ENCODE measurements at places on chromosomes 13 and 19. TPM values are rescaled to one million over a fixed set of nuclear protein-coding genes. Genes with fewer than 3 reads are reported as not detected.
A peak's percentile ranks its signal among the peaks of the same experiment; 100 is the strongest.

GRCh38 chr19:1287354-1288225 is 1.9 kb downstream of the EFNA2 start:
- H3K4me1 ChIP-seq = no peaks in the 10 kb centered on the region
- no peak overlapping the region for H3K4me3 ChIP-seq
- H3K27me3 ChIP-seq = peaks cover 23% of the 10 kb centered on the region
- H3K27ac ChIP-seq = no peak overlapping the region

GRCh38 chr13:28474491-28475134 is 20.3 kb downstream of the FLT1 start:
- DNase-seq = no peak
- no peak overlapping the region for H3K27ac ChIP-seq
- no peaks in the 10 kb centered on the region for H3K4me1 ChIP-seq
- H3K4me3 ChIP-seq = no peak overlapping the region
- peaks cover 9% of the 10 kb centered on the region for H3K27me3 ChIP-seq

DNA sequence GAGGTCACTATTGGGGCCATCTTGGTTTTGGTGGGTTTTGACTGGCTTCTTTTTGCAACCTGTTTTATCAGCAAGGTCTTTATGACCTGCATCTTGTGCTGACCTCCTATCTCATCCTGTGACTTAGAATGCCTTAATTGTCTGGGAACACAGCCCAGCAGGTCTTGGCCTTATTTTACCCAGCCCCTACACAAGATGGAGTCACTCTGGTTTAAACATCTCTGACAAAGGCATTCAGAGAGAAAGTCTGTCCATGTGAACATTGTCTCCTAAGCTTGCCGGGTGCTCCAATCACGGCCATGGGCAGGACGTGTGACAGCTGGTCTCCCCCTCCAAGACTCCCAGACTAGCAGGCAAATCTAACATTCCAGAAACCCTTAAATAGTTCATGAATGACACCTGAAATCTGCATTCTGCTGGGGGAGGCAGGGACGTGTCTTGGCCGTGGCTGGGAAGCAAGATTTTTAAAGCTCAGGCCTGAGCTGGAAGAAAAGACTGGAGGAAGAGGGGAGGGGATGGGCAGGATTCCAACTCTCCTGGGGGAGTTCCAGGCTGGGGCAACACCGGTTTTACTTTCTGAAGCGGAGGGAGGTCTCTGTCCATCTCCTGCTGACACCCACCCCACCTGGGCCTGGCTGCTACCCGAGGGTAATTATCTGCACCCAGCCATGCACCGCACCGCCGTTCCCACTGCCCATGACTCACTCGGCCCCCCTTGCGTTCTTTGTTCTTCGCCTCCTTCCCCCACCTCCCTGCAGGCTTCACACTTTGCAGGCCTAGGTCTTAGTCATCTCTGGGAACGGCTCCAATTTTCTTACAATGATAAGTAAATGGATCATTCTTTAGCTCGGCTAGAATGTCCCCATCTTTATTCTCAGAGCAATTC is 11.6 kb upstream of the OR1M1 start:
- no peak overlapping the region for H3K27ac ChIP-seq
- H3K4me3 ChIP-seq = no peak overlapping the region
- H3K36me3 ChIP-seq = no peaks in the 10 kb centered on the region
- no peaks in the 10 kb centered on the region for H3K27me3 ChIP-seq

- no peak overlapping the region for H3K27ac ChIP-seq
- no peaks in the 10 kb centered on the region for H3K27me3 ChIP-seq
- no peaks in the 10 kb centered on the region for H3K4me1 ChIP-seq
- H3K36me3 ChIP-seq = no peaks in the 10 kb centered on the region
- no peak for DNase-seq
These were observed 304.4 kb downstream of the SUCLA2 start for GRCh38 chr13:47696674-47697073.

GRCh38 chr19:23547816-23548430 is 139.1 kb downstream of the ZNF675 start:
- H3K4me1 ChIP-seq = no peaks in the 10 kb centered on the region
- H3K36me3 ChIP-seq = peaks cover 1% of the 10 kb centered on the region
- DNase-seq = no peak
- H3K27ac ChIP-seq = no peak overlapping the region
- H3K27me3 ChIP-seq = no peaks in the 10 kb centered on the region

The PSG7 gene
- total RNA-seq = not detected

GRCh38 chr19:14375582-14376291 is 5.5 kb upstream of the ADGRE5 start:
- H3K27ac ChIP-seq = peak overlapping the region; percentile 99
- H3K27me3 ChIP-seq = no peaks in the 10 kb centered on the region
- no peak for DNase-seq
- peaks cover 52% of the 10 kb centered on the region for H3K4me1 ChIP-seq
- H3K36me3 ChIP-seq = no peaks in the 10 kb centered on the region
- H3K4me3 ChIP-seq = peak overlapping the region; percentile 73

GRCh38 chr13:79228972-79229371 is 177.1 kb downstream of the RBM26 start:
- no peak overlapping the region for H3K27ac ChIP-seq
- H3K4me3 ChIP-seq = no peak overlapping the region
- no peaks in the 10 kb centered on the region for H3K4me1 ChIP-seq
- no peaks in the 10 kb centered on the region for H3K36me3 ChIP-seq

DNA sequence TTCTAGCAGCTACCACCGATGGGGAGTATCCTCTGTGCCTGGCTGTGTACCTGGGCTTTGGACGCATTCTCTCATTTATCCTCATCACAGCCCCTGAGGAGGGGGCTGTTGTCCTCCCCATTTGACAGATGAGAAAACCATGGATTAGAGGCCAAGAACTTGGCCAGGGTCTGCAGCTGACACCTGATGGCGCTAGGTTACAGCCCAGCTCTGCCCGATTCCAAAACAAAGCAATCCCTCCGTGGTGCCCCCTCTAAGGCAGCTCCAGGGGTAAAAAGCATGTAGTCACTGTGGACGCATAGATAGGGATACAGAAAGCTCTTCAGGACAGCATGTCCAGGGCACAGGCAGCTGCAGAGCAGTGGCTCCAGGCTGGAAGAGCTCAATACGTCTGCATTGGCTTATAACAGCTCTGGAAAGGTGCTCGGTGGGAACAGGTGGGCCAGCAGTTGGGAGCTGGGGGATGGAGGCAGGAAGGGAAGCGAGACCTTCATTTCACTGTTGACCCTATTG is 35.4 kb upstream of the UQCRFS1 start:
- H3K27ac ChIP-seq = no peak overlapping the region
- no peaks in the 10 kb centered on the region for H3K4me1 ChIP-seq
- no peaks in the 10 kb centered on the region for H3K36me3 ChIP-seq
- no peak overlapping the region for H3K4me3 ChIP-seq

The FREM2 gene
- total RNA-seq = not detected

DNA sequence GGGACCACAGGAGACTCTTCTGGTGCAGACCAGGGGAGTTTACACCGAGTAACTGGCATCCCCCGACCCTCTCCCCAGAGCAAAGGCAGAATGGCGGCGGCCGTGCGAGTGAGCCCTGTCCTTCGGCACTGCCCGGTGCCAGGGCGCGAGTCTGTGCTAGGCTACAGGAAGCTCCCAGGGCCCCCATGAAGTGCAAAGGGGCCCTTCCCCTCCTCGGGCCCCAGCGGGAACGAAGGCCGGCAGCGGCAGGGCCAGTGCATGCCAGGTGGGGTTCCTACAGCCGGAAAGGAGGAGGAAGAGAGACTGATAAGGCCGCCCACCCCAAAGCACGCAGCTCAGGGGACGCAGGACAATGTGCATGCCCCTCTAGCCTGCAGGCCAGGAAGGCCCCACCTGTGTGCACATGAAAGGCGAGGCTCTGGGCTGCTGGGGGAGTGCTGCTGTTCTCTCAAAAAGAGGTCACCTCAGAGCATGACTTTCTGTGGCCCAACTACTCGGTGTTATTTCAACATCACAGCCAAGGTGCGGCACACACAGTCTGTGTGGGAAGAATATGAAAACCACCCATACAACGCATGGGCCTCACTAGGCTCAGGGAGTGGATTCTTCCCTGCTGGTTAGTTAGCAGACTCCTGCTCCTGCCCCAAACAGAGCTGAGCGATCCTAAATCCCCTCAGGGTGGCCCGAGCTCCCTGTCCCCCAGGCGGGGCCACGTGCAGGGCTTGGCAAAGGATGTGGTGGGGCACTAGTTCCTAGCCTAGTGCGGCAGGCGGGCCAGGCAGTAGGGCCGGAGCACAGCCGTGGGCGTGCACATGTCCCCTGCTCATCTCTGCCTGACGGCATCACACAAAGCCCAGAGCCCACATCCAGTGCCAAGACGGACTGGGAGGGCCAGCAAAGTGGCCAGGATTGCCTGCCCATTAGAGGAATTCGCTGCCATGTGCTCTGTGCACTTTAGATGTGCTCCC is 28.4 kb upstream of the TIMM44 start:
- peaks cover 11% of the 10 kb centered on the region for H3K36me3 ChIP-seq
- H3K4me1 ChIP-seq = peaks cover 2% of the 10 kb centered on the region
- H3K27ac ChIP-seq = no peak overlapping the region
- H3K27me3 ChIP-seq = no peaks in the 10 kb centered on the region

GRCh38 chr19:41882568-41883462 is at the start of gene ARHGEF1:
Gene ARHGEF1 (plus strand): TSS chr19:41883184. CDS start chr19:41888083, 4,899 bp downstream.
- peak within 1 kb of the TSS; percentile 97 for H3K27ac ChIP-seq
- H3K4me1 ChIP-seq = peaks cover 49% of the 10 kb centered on the region
- peak within 1 kb of the TSS; percentile 97 for H3K4me3 ChIP-seq

GRCh38 chr19:48887861-48888612 is 10.5 kb downstream of the TULP2 start:
- no peak overlapping the region for H3K27ac ChIP-seq
- no peaks in the 10 kb centered on the region for H3K36me3 ChIP-seq
- H3K4me3 ChIP-seq = no peak overlapping the region

GRCh38 chr19:33456845-33457220 is 64.8 kb downstream of the PEPD start:
- peaks cover under 1% of the 10 kb centered on the region for H3K27me3 ChIP-seq
- H3K4me1 ChIP-seq = no peaks in the 10 kb centered on the region
- no peaks in the 10 kb centered on the region for H3K36me3 ChIP-seq
- no peak for DNase-seq
- H3K4me3 ChIP-seq = no peak overlapping the region

The PTPRH gene
- total RNA-seq = not detected

GRCh38 chr13:41708713-41709112 is 251.4 kb downstream of the RGCC start:
- no peak overlapping the region for H3K4me3 ChIP-seq
- H3K27ac ChIP-seq = no peak overlapping the region
- H3K36me3 ChIP-seq = no peaks in the 10 kb centered on the region
- H3K4me1 ChIP-seq = no peaks in the 10 kb centered on the region
- no peak for DNase-seq

The APOC4 gene
- not detected for total RNA-seq

GRCh38 chr13:33264620-33264978 is 21.0 kb downstream of the STARD13 start:
- no peaks in the 10 kb centered on the region for H3K4me1 ChIP-seq
- H3K27ac ChIP-seq = no peak overlapping the region
- H3K27me3 ChIP-seq = peaks cover 6% of the 10 kb centered on the region
- DNase-seq = no peak

The TPTE2 gene
- total RNA-seq = not detected

The ZNF681 gene
- 5.8 TPM for total RNA-seq

DNA sequence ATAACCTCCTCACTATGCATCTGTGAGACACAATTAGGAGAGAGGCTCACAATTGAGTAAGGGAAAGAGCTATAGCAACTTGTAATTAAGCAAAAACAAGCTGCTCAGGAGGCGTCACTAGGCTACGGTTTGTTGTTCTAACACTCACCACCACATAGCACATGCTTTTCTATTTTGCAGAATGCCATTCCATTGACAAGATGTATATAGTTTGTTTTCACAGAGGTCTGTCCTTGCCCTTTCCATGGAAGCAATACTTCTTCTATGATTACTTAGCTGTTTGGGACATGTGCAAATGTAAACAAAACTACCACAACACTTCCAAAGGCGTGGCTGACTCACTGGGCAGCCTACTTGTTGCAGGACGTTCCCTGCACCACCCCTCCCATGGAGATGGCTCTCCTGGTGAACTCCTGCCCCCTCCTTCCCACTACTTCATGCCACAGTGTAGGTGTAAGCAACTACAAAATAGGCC is 33.9 kb upstream of the FAM216B start:
- no peak overlapping the region for H3K27ac ChIP-seq
- no peaks in the 10 kb centered on the region for H3K4me1 ChIP-seq
- no peak overlapping the region for H3K4me3 ChIP-seq
- DNase-seq = no peak

DNA sequence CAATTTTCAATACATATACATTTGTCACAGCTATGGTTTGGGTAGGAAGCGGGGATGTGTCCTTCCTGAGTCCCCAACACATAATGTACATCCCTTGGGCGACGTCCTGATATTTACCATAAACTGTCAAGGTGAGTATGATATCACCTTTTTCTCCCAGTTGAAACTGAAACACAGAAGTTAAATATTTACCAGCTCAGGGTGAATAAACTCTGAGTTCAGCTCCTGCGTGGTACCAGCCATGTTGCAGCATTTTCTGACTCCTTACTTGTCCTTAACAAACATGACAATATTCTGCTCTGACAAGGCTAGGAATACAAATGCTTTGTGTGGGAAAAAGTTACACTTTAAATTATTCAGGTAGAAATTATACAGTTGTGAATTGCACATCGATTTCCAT is 294.2 kb downstream of the TEX29 start:
- H3K27me3 ChIP-seq = no peaks in the 10 kb centered on the region
- H3K27ac ChIP-seq = no peak overlapping the region
- H3K36me3 ChIP-seq = no peaks in the 10 kb centered on the region
- H3K4me3 ChIP-seq = no peak overlapping the region

- peak overlapping the region; percentile 96 for H3K27ac ChIP-seq
- no peaks in the 10 kb centered on the region for H3K27me3 ChIP-seq
- peak overlapping the region; percentile 22 for H3K4me3 ChIP-seq
These were observed 4.6 kb upstream of the ZNF414 start for GRCh38 chr19:8518536-8518935.

The SRRM5 gene
- total RNA-seq = 0.68 TPM

GRCh38 chr19:54434112-54434872 is 14.7 kb upstream of the LENG8 start:
- H3K36me3 ChIP-seq = peaks cover 6% of the 10 kb centered on the region
- H3K4me1 ChIP-seq = peaks cover 18% of the 10 kb centered on the region
- DNase-seq = no peak
- no peak overlapping the region for H3K4me3 ChIP-seq

The FCER2 gene
- total RNA-seq = 0.26 TPM

The SIGLEC12 gene
- total RNA-seq = 5.3 TPM

DNA sequence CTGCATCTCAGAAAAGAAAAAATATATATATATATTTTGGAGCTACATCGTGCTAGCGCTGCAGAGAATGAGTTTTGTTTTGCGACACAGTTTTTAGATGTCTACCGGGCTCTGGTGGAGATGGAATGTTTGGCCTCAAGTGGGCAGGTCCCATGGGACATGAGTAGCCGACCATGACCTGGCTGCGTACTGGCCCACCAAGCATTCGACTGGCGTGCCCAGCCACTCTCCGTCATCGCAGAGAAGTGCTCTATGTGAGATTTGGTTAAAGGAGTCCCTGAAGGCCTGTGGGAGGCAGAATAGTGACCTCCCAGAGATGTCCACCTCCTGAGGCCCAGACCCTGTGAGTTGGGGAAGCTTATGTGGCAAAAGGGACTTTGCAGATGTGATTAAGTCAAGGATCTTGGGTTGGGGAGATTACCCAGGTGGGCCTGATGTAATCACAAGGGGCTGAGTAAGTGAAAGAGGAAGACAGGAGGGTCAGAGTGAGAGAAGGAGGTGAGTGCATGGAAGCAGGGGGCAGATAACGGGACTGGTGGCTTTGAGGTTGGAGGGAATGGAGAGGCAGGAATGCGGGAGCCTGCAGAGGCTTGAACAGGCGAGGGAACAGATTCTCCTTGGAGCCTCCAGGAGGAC is 821 bp upstream of the LILRB4 start:
- no peaks in the 10 kb centered on the region for H3K36me3 ChIP-seq
- no peak overlapping the region for H3K27ac ChIP-seq
- H3K27me3 ChIP-seq = no peaks in the 10 kb centered on the region
- no peak overlapping the region for H3K4me3 ChIP-seq
- H3K4me1 ChIP-seq = no peaks in the 10 kb centered on the region
